ENCODE measurements at places on chromosomes 5 and 9.

DNA sequence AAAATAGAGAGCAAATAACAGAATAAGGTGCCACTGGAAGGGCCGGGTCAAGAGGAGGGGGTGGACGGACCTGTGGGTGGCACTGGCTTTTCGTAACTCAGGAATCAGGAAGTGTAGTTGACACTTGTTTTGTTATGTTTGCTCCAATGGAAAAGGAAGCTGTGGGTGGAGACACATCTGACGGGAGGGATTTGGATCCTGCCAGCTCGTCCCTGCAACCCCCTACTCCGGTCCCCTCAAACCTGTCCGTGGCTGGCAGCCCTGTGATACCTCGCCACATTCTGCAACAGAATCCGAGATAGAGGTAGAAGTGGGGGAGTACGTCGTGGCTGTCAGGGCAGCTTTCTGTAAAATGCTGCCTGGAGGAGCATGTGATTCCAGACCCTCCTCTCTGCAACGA lies 104.2 kb upstream of the IER5L start:
- peak; percentile 71 for DNase-seq

DNA sequence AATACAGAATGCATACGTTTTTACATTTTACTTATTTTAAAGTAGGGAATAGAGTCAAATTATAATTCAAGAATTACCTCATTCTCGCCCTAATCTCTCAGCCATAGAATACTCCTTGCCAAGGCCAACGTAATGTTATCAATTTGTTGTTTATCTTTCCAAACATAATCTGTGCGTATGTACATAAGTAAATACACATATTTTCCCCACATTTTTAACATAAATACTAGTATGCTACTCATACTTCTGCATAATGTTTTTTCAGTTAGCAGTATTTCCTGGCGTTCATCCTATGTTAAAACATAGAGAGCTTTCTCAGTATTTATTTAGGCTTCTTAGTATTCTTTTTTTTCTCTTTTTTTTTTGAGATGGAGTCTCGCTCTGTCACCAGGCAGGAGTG lies 28.8 kb downstream of the RBM27 start:
- DNase-seq: no peak

- no peak for DNase-seq
Measured at GRCh38 chr5:74685979-74686631, 1.1 kb downstream of the HEXB start.

DNA sequence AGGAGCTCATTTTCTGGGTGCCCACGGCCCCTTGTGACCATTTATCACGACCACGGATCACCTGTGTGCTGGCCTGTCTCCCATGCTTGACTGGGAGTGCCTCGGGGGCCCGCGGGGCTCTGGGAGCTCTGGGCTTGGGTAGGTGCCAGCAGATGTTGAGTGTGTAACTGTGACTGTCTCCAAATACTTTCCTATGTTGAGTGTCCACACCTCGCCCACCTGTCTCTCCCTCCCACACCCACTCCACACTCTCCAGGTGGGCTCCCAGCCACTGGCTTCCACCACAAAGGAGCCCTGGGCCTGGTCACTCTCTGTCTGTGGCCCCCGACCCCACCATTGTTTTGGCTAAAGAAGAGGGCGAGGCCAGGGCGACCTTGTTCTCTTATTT lies 196.4 kb downstream of the CDK5RAP2 start:
- DNase-seq: no peak

- DNase-seq: no peak
Measured at GRCh38 chr9:130766021-130766926, 68.8 kb upstream of the ABL1 start.

GRCh38 chr5:464843-465590 lies 22.0 kb downstream of the EXOC3 start:
- DNase-seq: no peak

- no peak for DNase-seq
Measured at GRCh38 chr9:77679088-77679487, 31.0 kb upstream of the GNA14 start.

- DNase-seq: peak; percentile 84
Measured at GRCh38 chr5:375921-376798, 54.6 kb downstream of the AHRR start.

GRCh38 chr5:154478224-154478565 lies at the start of gene HAND1:
Gene HAND1, minus strand, starts transcription at chr5:154478227. Its CDS starts 219 bp downstream, at chr5:154478008.
- DNase-seq: no peak

DNA sequence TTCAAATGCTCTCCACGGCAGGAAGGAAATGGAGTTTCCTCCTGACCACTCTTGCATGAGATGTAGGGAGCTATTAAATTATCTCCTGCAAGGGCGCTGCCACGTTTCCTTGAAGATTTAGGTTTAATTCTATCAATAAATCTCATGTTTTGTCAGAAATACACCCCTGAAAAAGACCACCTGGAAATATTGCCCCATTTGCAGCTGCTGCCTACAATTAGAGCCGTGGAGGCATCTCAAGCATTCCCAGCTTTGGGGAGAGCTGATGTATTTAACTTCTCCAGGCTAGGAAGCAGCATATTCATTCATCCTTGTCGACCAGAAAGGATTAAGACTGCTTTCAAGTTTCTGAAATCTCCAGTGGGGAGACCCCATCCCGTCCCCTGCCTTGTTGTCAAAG lies 40.5 kb downstream of the CCNJL start:
- no peak for DNase-seq

DNA sequence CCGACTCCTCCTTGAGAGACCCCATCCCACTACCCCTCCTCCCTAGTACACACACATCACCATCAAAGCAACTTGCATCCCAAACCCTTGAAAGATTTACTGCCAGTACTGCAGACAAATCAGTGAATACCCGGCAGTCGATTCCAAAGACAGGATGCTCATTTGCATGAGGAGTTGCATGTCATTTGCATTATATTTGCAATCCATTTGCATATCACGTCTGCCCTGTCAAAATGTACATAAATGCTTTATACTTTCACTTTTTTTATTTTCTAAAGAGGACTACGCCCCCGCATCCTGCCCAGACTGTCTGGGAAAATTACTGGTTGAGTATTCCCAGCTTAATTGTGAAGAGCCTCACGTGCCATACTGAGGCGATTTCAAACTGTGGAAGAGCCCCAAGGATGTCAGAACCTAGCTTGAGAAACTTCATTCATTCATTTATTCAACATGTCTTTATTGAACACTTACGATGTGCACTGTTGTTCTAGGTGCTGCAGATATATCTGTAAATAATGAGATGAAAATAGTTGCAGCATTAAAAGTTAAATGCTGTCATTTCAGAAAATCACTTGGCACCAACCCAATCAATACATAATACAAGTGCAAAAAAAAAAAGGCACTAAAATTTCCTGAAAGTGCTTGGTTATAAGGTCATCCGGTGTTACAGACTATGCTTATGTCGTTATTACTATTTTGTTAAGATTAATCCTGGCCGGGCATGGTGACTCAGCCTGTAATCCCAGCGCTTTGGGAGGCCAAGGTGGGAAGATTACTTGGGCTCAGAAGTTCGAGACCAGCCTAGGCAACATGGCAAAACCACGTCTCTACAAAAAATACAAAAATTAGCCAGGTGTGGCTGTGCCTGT lies 17.2 kb upstream of the SIL1 start:
- DNase-seq: no peak

- no peak for DNase-seq
Measured at GRCh38 chr5:111392181-111392580, 120.2 kb downstream of the STARD4 start.

DNA sequence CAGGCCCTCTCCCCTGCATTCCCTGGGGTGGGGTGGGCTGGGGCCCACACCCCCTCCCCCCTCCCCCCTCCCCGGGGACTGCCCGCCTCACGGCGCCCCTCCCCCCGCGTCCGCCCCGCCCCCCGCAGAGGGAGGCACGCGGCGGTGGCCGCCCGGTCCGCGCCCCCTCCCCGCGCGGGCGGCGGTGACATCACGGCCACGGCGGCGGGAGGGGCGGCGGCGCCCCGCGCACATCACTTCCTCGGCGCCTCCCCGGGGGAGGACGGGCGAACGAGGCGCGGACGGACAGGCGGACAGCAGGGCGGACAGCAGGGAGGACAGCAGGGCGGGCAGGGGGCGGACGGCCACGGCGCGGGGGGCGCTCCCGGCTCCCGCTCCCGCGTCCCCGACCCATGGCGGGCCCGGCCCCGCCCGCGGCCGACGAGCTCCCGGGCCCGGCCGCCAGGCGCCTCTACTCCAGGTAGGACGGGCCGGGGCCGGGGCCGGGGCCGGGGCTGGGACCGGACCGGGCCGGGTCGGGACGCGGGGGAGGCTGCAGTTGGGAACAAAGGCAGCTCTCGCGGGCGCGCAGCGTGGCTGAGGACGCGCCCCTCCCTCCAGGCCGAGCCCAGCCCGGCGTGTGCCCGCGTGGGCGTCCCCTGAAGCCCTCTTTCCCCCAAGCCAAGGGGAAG lies at the start of gene GPSM1:
GPSM1 (plus strand) TSS at position 236 of the 671 bp plus-strand sequence; CDS start at position 393, 157 bp downstream.
- no peak for DNase-seq

DNA sequence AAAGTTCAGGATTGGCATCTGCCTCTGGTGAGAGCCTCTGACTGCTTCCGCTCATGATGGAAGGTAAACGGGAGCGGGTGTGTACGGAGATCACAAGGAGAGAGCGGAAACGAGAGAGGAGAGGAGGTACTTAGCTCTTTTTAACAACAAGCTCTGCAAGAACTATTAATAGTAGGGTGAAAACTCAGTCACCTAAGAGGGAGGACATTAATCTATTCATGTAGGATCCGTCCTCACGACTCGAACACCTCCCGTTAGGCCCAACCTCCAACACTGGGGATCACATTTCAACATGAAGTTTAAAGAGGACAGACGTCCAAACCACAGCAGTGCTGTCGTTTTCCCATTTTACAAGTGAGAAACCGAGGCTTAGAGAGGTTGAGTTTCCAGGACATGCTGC lies 173.7 kb downstream of the SLC28A3 start:
- no peak for DNase-seq

GRCh38 chr5:143014017-143014651 lies 244.0 kb downstream of the ARHGAP26 start:
- DNase-seq: no peak

DNA sequence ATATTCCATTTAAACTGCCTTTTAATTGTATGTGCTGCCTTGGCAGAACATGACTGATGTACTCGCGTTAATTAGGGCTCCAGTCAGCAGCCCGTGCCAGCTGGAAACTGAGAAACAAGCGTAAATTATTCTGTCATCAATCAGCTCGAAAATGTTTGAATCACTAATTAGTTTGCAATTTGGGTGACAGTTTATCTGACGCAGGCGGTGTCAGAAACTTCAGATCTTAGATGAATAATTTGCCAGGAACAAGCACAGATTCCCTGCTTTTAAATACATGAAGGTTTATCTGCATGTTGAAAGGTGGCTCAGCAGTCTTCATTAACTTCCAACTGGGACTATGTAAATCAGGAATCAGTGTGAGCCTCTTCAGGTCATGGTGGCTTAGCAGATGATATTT lies 176.0 kb upstream of the TLE4 start:
- no peak for DNase-seq

DNA sequence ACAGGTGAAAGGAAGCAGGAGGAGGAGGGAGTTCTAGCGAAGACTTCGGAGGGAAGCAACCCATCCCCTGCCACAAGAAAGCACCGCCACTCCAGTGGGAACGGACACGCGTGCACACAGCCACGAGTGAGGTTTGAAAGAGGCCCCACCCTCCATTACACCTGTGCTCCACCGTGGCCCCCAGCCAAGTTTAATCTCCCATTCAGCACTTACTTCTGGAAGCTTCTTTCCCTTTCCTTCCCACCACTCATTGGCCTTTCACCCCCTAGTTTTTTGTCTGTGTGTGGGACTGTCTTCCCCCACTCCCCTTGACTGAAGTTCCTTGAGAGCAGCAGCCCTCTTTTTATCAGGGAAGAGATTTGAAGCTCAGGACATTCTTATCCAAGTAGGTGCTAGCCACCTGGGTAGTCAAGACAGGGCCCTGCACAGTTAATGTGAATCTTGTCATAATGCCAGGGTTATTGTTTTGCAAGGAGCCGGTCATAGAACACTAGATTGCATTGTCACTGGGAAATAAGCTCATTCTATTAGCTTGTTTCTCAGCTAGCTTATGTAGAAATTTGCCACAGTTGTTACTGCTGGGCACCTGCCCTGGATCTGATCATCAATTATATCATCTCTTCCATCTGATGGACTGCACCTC lies 256.0 kb downstream of the DOCK8 start:
- DNase-seq: no peak

DNA sequence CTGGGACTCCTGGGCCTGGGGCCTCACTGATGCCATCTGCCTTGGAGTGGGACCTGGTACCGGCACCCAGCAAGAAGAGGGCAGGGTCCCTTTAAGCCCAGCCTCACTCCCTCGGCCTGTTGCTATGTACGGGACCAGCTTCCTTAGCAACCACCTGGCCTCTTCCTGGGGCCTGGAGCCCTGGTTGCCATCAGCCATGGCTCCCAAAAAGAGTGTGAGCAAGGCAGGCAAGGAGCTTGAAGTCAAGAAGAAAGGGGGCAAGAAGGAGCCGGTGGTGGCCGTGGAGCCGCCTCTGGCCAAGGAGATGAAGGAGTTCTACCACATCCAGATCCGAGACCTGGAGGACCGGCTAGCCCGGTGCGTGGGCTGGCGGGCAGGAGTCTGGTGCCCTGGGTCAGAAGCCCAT lies at the start of gene CFAP157:
CFAP157 (plus strand) TSS at position 153 of the 406 bp plus-strand sequence; CDS start at position 197, 44 bp downstream.
- no peak for DNase-seq

GRCh38 chr5:124824637-124825158 lies 78.3 kb upstream of the ZNF608 start:
- no peak for DNase-seq

DNA sequence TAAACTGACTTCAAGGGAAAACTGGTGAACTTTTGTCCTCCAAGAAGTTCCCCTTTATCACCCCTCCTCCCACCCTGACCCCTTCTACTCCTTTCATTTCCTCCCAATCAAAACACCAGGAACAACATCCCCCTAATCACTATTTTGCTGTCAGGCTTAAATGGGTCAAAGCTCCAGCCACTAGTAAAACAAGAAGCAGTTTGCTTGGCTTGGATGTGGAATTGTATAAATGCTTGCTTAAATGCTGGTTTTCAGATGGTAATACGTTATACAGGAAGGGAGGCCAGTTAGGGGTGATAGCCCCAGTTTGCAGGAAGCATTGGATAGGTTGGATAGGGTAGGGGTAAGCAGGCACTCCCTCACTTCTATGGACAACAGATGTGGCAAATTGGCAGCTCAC lies 473.6 kb downstream of the AGTPBP1 start:
- DNase-seq: no peak

- peak; percentile 44 for DNase-seq
Measured at GRCh38 chr9:84827216-84827765, 157.8 kb downstream of the NTRK2 start.

GRCh38 chr5:54159893-54160195 lies 150.5 kb downstream of the ARL15 start:
- no peak for DNase-seq

GRCh38 chr9:2638871-2639673 lies 17.5 kb downstream of the VLDLR start:
- DNase-seq: no peak

GRCh38 chr5:95822043-95822541 lies 434 bp downstream of the GLRX start:
- DNase-seq: no peak

DNA sequence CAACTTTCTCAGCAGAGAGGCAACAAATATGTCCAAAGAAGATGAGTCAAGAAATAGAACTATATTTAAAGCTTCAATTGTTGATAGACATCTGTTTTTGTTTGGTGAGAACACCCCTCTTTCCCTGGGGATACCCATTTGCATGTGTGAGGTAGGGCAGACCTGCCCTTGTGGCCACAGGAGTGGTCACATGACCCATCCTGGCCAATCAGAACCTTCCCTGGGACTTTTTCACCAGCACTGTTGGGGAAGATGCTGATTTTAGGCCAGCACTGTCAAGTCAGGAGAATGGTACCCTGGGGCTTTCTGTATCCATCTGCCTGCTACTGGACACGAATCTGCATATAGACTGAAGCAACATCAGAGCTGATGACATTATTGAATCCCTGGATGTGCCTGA lies 211.2 kb downstream of the CDK5RAP2 start:
- no peak for DNase-seq

All from osteocyte (in vitro differentiated cells).